ENCODE measurements at places on chromosomes 6 and 20.
A peak's percentile ranks its signal among the peaks of the same experiment; 100 is the strongest.

- DNase-seq, result no peak
These were observed 767 bp upstream of the PAX1 start for GRCh38 chr20:21704408-21705385.

- DNase-seq, result no peak
These were observed 85.5 kb upstream of the FLRT3 start for GRCh38 chr20:14422892-14423291.

- DNase-seq, result peak; percentile 35
These were observed 71.4 kb downstream of the LRRC1 start for GRCh38 chr6:53866226-53866625.

- DNase-seq, result no peak
These were observed 17.3 kb downstream of the TRIM26 start for GRCh38 chr6:30195951-30196350.

DNA sequence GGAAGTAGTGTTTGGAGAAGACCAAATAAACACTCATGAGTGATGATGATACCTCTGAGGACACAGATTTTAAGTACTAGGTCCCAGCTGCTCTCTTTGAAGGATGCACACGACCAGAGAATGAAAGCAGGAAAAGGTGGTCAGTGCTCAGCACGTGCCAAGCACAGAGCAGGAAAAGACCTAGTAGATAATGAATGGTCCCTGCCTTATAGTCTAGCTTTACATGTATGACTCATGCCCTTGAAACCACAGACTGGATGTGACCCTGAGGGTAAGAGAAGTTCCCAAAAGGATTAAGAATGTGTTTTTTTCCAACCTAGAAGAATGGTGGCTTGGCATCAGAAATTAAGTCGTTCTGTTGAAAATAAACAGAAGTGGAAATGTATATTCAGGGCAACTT is 2.8 kb upstream of the MC3R start:
- no peak for DNase-seq

DNA sequence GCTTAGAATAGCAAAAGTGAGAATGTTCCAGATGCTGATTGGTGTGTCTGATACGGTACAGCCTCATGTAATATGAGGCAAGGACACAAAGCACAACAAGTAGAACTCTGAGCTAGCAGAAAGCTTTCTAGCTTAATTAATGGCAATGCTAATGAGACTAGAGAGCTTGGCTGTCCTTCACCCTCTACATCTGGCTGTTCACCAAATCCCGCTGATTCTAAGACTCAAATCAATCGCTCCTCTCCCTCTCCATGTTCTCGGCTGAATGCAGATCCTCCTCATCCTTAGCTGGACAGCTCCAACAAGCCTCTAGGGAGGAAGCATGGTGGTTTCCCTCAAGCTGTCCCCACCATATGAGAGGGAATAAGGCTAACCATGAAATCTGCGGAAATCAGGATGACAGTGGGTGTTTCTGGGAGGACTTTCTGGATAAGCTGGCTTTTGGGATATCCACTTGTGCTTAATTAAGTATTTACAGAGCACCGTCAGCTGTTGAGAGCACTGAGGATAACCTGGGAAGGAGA is 128.9 kb downstream of the FOXC1 start:
- peak; percentile 3 for DNase-seq

DNA sequence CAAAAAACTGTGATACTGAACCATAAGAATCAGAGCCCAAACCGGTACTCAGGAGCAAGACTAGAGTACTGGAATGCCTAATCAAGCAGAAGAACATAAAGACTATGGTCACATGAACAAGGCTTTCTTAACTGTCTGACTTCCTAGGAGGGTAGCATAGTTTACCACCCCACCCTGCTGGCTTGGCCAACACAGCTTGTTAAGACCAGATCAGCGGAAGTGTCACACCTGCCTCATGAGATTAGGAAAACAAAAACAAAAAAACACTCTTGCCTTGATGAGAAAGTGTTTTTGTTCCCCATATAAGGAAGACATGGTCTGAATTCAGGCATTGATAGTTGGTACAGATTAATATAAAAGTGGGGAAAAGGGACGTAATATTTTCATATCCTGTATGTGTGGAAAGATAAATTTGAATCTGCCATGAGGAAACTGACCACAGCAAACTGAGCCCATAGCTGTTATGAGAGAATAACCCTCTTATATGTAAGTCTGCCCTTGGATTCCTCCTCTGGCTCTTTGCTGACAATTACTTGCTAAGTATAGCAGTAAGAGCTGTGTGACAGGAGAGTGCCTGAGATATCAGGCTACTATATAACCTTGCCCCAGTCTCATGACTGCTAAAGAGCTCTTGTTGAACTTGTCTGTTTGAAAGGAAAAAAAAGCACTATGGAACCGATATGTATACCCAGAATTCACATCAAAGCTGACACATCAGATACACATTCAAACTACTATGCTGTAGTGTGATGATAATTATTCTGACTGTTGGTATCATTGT is 197.1 kb downstream of the EPHA7 start:
- peak; percentile 1 for DNase-seq

DNA sequence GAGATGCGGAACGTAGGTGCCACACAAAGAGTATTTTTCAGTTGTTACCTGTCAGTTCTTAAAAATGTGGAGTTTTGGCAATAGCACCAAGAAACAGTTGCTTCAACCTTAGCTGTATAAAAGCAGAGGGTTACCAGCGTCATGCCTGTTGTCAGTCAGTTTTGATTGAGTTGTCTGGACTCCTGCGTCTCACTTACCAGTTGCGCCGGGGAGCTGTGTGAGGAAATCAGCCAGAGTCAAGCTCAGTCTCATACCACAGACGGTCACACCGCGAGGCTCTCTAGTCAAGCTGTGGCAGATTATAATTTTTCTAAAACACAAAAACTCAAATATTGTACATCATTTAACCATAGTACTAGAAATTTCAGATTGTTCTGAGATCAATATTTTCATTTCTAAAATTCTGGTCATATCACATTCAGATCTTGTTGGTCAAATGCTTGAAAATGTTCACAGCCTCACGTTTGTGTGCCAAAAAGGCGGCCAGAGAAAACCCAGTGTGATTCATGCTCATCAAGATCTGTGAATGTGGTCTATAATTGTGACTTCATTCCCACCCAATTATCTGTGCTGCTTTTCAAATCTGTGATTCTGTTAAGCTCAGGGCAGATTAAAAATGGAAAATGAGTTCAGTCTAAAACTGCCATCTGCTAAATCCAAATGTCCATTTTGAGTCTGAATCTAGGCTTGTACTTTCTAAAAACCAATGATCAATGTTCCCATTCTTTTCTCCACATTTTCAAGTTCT is 37.5 kb downstream of the SASH1 start:
- peak; percentile 41 for DNase-seq

- no peak for DNase-seq
These were observed 3.6 kb upstream of the PRL start for GRCh38 chr6:22300273-22300998.

DNA sequence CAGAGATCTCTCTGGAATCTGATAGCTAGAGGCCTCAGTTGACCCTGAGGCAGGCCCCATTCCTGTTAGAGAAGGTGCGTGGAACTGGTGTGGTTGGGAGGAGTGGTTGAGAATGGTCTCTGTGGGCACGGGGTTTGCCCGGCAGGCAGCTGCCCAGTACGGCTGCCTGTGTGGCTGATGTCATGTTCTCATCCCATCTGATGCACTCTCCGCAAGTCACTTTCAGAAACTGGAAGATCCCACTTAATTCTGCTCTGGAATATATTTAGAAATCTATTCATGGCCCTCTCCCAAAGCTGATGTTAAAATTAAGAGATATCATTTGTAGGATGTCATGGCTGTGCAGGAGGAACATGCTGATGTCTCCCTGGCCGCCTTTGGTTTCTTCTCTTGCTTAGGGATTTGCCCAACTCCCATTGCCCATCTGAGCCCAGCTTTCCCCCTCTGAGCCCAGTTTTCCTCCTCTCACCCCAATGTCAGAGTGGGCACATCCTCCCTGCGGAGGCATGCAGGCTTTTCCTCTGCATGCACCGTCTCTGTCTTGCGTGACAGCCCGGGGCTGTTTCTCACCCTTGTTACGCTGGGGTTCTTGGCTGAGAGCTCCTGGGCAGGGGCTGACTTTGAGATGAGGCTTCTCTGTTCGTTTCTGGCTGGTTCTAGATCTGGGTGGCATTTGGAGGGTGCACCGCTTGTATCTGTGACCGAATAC is 21.0 kb downstream of the PHACTR3 start:
- DNase-seq, result no peak

GRCh38 chr20:23230766-23231385 is 119.7 kb upstream of the NXT1 start:
- DNase-seq, result no peak

GRCh38 chr6:159728531-159728964 is 1.2 kb downstream of the WTAP start:
- DNase-seq, result no peak

DNA sequence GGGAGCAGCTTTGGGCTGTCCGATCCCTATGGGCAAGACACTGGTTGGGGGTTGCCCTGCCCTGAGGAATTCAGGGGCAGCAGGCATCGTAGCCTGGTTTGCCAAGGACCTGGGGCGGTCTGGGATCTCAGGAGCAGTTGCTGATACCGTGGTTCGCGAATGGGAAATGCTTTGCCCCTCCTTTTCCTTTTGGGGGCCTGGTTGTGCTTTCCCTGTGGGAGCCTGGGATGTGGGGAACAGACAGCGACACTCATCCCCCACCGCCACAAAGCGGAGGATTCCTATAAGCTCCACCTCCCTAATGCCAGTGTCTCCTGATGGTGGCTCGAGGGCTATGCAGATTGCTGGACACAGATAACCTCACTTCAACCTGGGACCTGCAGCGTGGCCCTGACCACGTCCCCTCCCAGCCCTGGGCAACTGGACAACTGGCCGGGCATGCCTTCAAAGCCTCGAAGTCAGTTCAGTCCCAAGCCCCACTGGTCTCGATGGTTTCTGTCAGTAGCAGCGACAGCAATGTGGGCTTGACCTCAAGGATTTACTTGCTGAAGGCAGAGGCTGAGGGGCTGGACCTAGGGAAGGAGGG is 3.3 kb downstream of the CEBPB start:
- no peak for DNase-seq

GRCh38 chr20:6530779-6531315 is 236.6 kb upstream of the BMP2 start:
- no peak for DNase-seq

- no peak for DNase-seq
These were observed 28.8 kb upstream of the IL17A start for GRCh38 chr6:52157301-52157941.

DNA sequence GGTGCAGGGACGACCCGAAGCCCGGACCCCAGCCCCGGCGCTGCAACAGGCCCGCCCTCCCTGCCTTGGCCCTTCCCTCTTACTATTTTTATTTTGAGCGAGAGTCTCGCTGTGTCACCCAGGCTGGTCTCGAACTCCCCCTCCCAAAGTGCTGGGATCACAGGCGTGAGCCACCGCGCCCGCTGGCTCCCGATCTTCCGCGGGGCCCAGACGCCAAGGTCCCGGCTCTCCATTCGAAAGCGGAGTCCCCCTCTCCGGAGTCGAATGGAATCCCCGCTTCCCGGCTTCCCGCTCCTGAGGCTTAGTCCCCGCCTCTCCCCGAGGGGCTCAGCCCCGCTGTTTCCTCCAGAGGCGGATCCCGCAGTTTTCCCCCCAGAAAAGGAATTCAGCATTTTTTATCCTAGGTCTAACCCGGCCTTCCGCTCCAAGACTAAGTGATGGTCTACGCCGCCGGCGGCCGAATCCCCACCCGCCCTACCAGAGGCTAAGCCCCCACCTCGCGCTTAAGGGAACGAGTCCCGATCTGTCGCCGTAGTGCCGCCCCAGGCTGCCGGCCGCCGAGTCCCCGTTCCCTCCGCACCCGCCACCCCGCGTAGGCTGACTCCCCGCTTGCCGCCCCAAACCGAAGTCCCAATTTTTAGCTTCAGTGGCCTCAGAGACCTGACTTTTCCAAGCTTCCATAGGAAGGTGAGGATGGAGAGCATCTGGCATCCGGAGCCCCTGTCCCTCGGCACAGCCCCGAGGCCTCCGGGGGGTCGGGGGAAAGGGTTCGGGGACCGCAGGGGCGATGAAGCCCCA is 11.5 kb upstream of the TMC2 start:
- DNase-seq, result no peak

GRCh38 chr6:106128981-106129781 is 43.0 kb downstream of the PRDM1 start:
- peak; percentile 79 for DNase-seq

DNA sequence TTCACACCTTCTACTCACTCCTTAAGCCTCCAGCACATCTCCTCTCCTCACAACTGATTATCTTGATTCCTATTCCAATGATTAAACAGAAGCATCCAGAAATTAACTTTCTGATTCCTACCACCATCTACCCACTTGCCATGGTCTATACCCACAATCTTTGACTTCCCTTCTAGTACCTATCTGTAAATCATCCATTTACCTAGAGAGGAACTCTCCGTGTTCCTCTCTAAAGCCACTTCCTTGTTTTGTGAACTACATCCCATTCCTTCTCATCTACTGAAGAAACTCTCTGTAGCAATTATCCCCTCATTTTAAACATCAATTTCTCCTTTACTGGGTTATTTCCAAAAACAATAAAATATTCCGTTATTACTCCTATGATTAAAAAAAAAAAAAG is 167.3 kb downstream of the ARHGAP18 start:
- DNase-seq, result no peak

GRCh38 chr20:34318609-34319443 is 15.7 kb upstream of the AHCY start:
- DNase-seq, result no peak

GRCh38 chr20:11403711-11404110 is 514.0 kb upstream of the BTBD3 start:
- DNase-seq, result peak; percentile 50

- DNase-seq, result no peak
These were observed 95.6 kb upstream of the FOXO3 start for GRCh38 chr6:108465098-108465495.

DNA sequence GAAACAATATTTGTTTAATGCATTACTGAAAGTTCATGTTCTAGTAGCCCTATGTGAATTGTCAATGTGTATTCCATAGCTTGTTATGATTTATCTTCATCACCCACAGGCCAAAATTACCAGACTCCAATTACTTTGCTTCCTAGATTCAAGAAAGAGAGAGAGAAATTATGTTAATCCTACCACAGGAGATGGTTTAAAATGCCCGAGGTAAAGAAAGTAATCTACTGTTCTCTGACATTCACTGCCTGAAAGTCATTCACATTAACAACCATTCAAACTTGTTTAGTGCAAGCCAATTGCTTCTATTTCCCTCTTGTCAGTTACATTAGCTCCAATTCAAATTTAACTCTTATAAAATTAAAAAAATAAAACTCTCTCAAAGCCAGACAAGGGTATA is 260.4 kb upstream of the THEMIS start:
- DNase-seq, result no peak

- DNase-seq, result peak; percentile 53
These were observed 81.8 kb downstream of the SGK1 start for GRCh38 chr6:134235937-134236751.

DNA sequence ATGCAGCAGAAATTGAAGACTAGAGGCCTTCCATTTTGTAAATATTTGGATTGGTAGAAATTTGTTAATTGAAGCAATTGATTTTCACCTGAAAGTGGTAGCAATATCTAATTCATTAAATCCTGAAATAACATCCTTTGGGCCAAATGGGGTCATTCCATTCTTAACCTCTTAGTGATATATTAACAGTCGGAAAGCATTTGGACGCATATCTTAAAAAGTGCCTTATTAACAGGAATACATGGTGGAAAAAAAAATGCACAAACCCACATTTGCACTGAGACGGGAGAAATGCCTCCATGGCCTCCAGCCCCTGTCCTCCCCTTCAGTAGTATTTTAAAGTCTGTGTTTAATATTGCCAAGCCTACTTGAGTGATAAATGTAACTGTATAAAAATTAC is 205.5 kb downstream of the TFAP2B start:
- DNase-seq, result no peak

- no peak for DNase-seq
These were observed 46.3 kb upstream of the CDH4 start for GRCh38 chr20:61205769-61206168.

GRCh38 chr6:164290101-164290500 is 875.6 kb downstream of the QKI start:
- no peak for DNase-seq

All from cardiac fibroblast (primary cell).